ENCODE measurements at places on chromosomes 12 and 14.
A peak's percentile ranks its signal among the peaks of the same experiment; 100 is the strongest.

DNA sequence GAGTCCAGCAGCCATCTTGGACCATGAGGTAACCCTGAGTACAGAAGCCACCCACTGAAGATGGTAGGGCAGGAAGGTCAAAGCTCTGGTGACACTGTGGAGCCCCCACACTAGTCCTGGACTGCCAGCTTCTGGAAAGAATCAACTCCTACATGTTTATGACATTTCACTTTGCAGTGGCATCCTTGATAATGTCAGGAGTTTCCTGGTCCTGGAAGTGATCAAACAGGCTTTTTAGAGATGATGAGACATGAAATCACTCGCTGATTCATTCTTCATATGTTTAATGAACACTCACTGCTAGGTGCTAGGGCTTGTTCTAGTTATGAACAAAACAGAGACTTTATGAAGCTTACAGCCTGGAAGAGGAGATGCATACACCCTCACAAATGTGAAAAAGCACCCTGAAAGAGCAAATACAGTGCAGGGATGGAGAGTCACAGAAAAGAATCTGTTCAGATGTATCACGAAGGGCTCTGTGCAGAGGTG lies 15.8 kb upstream of the HNF1A start:
- no peak for ATAC-seq

- ATAC-seq: no peak
These were observed 58.6 kb downstream of the FBRSL1 start for GRCh38 chr12:132548430-132549058.

- ATAC-seq: no peak
These were observed 587.4 kb downstream of the GALC start for GRCh38 chr14:87405563-87405962.

DNA sequence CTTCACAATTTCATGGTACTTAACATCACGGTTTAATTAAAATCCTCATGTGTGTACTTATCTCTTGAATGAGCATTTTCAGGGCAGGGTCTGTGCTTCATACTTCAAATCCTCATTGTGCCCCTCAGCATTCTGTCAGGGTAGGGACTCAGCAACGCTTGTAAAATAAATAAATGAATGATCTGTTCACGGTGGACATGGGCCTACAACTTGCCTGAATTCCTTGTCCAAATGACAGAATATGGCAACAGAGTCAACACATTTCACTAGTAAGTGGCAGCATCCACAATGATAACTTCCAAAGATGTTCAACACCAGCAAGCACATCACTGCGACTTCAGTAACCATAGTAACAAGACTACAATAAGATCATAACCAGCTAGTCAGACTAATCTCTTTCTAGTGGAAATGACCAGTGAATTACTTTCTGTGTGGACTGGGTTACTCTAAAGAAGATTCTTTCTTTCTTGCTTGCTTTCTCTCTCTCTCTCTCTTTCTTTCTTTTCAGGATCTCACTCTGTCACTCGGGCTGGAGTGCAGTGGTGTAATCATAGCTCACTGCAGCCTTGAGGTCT lies 14.5 kb upstream of the GNPTAB start:
- ATAC-seq: no peak

GRCh38 chr14:44928793-44929192 lies 33.0 kb downstream of the KLHL28 start:
- no peak for ATAC-seq

DNA sequence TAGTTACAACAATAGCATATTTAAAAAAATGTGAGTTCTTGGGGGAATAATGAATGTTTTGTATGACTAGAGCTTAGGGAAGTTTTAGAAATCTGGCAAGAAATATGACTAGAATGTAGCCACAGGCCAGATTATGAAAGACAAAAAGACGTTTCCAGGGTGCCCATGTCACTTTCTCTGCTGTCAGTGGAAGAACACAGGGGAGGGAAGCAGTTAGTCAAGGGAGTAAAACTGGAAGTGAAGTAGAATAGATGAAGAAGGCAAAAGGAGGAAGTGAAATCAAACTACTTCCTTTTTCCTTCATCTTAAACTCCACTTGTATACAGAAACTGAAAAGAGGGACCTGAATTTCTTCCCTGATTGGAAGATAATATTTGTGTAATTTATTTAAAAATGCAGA lies 81.2 kb upstream of the ATP2B1 start:
- no peak for ATAC-seq

GRCh38 chr14:104090071-104090748 lies 4.7 kb downstream of the ASPG start:
- no peak for ATAC-seq

DNA sequence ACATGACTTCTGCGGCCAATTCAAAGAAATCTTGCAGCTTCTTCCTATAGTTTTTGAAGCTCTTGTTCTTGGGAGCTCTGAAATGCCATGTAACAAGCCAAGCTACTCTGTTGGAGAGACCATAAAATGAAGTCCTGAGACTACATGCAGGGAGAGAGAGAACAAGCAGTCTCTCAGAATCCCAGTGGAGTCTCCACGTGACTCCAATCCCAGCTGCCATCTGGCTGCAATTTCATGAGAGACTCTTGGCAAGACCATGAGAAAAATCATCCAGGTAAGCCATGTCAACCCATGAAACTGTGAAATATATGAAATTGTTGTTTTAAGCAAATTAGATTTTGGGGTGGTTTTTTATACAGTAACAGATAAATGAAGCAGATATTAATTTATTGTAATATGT lies 54.4 kb downstream of the KLRG1 start:
- no peak for ATAC-seq

DNA sequence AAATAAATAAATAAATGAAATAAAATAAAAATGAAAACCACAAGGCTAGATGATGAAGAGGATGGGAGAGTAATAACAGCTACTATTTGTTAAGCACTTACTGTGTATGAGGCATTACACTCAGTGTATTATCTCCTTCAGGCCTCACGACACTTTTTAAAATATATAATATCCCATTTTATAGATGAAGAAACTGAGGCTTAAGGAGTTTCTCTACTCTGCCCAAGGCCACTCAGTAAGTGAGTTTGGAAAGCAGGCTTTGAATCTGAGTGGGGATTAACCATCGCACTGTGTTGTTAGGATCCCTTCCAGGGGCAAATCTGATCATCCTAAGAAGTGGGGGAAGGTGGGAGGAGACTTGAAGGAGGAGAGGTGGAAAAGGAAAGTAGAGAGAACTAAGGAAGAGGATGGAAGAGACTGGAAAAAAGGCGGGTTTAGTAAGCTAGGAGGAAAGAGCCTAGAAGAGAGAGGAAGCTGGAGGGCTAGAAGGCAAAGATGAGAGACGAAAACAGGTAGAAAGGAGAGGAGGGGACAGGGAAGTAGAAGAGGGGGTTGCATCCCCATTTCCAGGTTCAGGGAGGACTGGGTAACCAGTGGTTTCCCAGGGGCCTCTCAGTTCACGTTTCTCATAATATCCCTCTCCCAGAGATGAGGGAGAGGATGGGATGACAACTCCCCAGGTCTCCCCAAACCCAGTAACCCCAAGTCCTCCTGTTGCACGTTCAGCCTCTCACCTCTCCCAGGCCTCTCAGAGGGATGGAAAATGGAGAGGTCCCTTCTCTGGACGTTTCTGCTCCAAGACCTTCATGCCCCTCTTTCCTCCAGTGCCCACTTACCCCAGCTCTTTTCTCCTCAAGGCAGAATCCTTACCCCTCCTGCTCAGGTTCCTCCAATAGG lies 1.7 kb downstream of the STAT6 start:
- ATAC-seq: no peak

- ATAC-seq: no peak
These were observed 3.4 kb downstream of the PLBD2 start for GRCh38 chr12:113361574-113362370.

DNA sequence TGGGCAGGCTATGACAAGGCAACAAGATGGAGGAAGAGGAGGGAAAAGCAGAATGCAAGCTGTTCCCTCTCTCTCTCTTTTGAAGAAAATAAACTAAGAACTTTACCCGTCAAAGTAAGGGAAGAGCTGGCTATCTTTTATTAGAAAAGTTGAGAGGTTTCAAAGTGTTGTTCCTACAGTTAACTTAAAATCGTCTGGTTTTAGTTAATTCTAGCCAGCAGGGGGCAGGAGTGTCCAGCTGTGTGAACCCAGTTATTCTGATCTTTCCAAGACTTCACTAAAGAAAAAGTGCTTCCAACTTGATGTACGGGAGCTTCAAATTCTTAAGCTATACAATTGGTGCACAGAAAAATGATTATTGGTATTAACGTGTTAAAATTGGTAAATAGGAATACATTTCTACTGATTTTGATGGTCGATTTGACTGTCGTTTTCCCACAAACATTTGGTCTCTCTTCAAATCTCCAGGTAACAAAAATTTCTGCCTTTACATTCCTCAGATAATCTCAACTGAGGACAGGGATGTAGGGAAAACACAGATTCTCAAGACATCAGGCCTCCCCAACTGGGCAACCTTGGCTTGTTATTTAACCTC lies 28.4 kb upstream of the MON2 start:
- no peak for ATAC-seq

- ATAC-seq: no peak
These were observed 268.4 kb downstream of the LRFN5 start for GRCh38 chr14:41875116-41875515.

- peak; percentile 72 for ATAC-seq
These were observed 142.8 kb downstream of the PAWR start for GRCh38 chr12:79547735-79548609.

GRCh38 chr12:4769073-4769472 lies 48.9 kb downstream of the GALNT8 start:
- no peak for ATAC-seq

DNA sequence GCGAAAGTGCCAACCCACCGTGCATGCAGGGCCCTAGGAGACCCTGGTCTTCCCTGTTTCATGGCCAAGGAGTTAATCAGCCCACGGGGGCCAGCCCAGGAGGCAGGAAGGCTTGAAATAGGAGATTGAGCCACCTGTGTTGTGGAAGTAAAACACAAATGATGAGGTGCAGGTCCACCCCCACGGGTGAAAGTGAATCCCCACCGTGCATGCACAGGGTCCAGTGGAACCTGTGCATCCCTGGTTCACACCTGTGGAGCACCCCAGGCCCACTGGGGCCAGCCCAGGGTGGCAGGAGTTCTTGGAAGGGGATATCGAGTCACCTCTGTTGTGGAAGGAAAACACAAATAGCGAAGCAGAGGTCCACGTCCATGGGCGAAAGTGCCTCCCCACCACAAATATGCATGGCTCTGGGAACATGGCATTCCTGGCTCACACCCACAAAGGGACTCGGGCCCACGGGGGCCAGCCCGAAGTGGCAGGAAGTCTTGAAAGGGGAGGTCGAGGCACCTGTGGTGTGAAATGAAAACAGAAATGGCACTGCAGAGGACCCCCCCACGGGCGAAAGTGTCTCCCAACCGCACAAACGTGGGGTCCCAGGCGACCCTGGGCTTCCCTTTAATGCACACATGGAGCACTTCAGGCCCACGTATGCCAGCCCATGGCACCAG lies 381.5 kb downstream of the ALG10 start:
- no peak for ATAC-seq

DNA sequence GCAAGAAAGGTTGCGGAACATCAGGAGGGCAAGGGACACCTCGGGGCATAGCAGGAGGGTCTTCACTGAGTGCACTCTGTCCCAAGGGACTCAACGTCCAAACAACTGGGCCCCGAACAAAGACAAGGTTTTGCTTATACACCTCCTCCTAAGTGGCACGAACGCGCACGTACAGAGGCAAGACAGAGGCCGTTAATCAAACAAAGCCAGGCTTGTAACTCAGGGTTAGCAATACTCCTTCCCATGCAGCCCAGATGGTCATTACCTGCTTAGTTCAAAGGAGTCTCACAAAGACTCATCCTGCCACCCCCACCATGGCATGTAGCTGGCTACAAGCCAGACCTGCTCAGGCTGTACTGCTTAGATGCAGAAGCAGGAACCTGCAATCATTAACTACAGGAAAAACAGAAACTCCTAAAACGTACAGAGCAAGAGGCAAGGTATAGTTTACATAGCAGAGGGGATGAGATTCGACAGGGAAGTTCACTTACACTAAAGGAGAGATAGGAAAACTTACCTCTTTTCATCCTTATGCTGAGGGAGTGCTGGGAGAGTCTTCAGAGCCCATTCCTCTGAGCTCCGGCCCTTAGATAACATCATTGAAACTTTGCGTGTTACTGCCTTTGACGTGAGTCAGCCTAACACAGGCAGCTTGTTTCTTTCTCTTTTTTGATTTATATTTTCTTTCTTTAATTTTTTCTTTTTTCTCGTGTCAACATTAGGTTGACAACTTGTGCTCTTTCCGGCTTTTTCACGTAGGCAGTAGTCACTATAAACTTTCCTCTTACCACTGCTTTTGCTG lies 1319.1 kb downstream of the TMEM121 start:
- ATAC-seq: no peak

DNA sequence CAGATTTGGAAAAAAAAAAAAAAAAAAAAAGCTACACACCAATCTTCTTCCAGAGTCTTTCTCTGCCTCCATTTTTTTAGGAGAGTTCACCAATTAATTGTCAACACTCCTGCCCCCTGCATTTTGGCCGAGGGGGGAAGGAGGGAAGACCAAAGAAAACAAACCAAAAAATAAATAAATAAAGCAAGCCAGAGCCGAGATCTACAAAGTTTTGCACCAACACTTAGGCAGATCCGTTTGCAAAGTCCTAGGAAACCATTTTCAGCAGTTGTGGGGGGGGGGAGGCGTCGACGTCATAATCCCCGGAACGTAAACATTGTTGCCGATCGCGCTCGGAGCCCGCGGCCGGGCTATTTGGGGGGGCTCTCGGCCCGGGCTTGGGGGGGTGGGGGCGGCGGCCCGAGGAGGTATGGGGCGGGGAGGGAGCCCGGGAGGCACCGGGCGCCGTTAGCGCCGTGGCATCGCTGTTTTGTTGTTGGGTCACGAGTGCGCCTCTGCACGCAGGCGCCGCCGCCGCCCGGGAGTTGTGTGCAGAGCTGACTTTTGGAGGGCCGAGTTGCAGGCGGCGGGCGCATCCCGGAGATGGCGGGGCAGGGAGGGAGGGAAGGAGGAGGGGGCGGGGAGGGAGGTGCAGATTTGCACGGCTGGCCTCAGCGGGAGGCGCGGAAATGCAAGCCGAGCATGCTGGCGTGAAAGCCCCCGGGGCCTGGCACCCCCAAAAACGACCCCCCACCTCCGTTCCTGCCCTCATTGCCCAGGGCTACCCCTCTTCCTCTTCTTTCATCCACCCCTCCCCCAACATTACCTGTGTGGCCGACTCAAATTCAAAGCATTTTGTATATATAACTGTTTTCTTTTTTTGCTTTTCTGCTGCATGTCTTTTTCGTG lies 598 bp downstream of the KDM2B start:
- peak; percentile 67 for ATAC-seq

- ATAC-seq: no peak
These were observed 32.0 kb downstream of the PTPN11 start for GRCh38 chr12:112450725-112451124.

GRCh38 chr12:92403210-92404175 lies 257.8 kb upstream of the BTG1 start:
- ATAC-seq: no peak

DNA sequence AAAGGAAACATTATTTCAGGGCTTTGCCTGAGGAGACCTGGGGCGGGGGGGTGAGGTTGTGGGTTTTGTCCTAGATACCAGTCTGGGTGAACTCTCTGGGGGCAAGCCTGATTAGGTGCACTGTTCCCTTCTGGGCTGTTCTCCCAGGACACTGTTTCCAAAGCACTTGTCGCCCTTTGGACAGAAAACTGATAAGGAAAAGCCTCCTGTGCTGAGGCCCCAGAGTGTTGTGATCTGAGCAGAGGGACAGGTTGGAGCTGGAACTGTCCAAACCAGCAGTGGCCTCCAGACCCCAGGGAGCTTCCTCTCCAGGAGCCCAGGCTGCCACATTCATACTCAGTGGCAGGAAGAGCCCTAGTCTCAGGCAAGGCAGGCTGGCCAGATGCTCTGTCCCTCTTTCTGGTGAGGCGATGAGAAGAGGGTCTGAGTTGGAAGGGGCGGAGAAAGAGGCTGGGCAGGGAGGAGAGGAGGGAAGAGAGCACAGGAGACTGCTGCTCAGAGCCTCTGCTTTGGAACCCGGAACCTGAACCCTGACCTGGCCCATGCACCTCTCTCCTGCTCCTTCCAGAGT lies 1.9 kb downstream of the GALNT16 start:
- peak; percentile 8 for ATAC-seq

All from motor neuron (in vitro differentiated cells).